Osteocyte (in vitro differentiated cells): ENCODE measurements at places on chromosomes 2 and 18. TPM values are rescaled to one million over a fixed set of nuclear protein-coding genes. Genes with fewer than 3 reads are reported as not detected.

ARPC2 gene
- total RNA-seq = 265 and 284 TPM in 2 replicates

DNA sequence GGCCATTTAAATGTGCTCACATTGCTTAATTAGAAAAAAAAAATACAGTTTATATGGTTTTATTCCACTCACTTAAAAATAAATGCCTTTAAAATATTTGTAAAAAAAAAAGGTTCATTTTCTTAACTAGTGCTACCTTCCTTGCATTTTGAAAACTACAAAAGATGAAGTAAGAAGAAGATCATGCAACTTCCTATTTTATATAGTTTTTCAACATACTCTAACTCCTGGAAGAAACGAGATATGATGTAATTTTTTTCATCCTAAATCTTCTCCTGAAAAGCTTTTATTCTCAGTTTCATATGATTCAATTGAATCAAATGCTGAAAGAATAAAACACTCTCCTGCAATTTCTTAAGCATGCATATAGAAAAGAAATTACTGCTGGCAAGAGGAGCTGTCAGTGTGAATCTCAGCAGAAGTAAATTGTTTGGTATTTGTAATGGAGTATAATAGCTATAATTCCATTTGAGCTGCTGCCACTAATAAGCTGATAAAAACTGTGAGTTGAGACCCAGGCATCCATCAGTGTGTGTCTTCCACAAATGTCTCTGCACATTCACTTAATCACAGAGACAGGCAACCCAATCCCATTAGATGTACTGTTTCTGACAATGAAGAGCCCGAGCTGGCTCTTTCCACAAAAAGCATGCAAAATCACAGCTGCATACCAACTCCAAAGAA lies 3.7 kb downstream of the FTCDNL1 start:
- no peak overlapping the region for H3K27ac ChIP-seq
- H3K36me3 ChIP-seq = no peaks in the 10 kb centered on the region
- peaks cover 70% of the 10 kb centered on the region for H3K27me3 ChIP-seq
- H3K4me3 ChIP-seq = no peak overlapping the region
- DNase-seq = no peak

EMX1 gene
- total RNA-seq = not detected in 2 replicates

DNA sequence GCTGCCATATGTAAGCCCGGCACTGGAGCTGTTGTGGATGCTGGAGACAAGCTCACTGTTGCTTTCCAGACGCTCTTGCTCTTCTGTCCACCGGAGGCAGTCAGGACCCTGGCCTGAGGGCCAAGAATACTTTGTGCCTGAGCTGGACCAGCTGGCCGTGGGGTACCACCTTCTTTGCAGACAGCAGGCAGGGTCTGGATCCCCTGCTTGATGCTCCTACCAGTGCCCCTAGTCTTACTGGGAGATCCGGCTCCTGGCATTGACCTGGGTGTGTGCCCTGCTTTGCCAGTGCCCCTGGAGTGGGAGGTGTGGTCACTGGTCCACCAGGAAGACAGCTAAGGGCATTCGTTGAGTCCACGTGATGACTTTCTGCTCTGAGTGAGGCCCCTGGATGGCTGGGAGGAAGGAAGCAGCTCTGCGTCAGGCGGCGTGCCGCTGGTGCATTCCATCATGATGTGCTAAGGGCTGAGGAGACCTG lies 59.3 kb downstream of the LRRFIP1 start:
- H3K36me3 ChIP-seq = peaks cover 17% of the 10 kb centered on the region
- H3K27ac ChIP-seq = peak overlapping the region; percentile 99
- H3K4me3 ChIP-seq = no peak overlapping the region
- no peaks in the 10 kb centered on the region for H3K27me3 ChIP-seq
- peaks cover 51% of the 10 kb centered on the region for H3K4me1 ChIP-seq

C2orf80 gene
- total RNA-seq = not detected in 2 replicates
